ENCODE measurements at places on chromosomes 7 and 10.
A peak's percentile ranks its signal among the peaks of the same experiment; 100 is the strongest.

- DNase-seq = no peak
These were observed at the start of gene GPRIN2 for GRCh38 chr10:46556515-46557318. Gene GPRIN2 (minus strand): TSS chr10:46556658. CDS start chr10:46550736, 5,922 bp downstream.

- no peak for DNase-seq
These were observed 71.6 kb upstream of the CTBP2 start for GRCh38 chr10:125231813-125232475.

DNA sequence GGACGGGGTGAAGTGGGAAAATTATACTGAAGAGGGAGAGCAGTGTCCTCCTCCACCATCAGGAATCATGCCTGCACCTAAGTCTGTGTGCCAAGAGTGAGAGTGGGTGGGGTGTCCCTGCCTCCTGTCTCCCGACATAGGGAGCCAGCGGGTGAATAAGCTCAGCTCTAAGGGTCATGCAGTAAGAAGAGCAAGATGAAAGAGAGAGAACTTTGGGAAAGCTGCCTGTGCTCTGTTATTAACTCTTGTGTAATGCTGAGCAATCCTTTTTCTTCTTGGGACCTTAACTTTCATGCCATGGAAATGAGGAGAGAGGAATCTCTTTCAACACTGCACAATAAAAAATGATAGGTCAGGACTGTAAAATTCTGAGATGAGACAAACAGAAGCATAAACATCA, 7.9 kb upstream of the TCAF1 start:
- no peak for DNase-seq

GRCh38 chr10:64873088-64873487, 1351.9 kb downstream of the REEP3 start:
- no peak for DNase-seq

DNA sequence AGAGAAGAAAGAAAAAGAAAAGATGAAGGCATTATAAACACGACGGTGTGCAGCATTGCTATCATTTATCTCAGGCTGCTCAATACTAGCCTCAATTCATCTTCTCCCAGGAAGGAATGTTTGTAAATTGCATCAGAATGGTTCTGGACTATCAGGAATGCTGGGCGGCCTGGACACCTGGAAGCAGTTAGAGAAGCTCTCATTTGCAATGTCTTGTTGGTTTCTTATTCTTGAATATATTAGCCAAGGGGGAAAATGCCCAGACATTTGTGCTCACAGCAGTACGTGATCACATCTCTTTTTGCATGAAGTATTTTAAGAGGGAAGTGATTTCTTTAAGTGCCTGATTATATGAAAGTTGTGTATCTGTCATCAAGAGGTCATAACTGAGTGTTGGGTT, 85.6 kb upstream of the IMMP2L start:
- no peak for DNase-seq

- DNase-seq = no peak
These were observed 62.0 kb downstream of the SLIT1 start for GRCh38 chr10:97123765-97124164.

GRCh38 chr10:119165171-119166117, at the start of gene SFXN4:
Gene SFXN4 (minus strand): TSS chr10:119165714. CDS start chr10:119165647, 67 bp downstream.
- DNase-seq = peak; percentile 19

- no peak for DNase-seq
These were observed 33.6 kb downstream of the SMKR1 start for GRCh38 chr7:129535896-129536295.

DNA sequence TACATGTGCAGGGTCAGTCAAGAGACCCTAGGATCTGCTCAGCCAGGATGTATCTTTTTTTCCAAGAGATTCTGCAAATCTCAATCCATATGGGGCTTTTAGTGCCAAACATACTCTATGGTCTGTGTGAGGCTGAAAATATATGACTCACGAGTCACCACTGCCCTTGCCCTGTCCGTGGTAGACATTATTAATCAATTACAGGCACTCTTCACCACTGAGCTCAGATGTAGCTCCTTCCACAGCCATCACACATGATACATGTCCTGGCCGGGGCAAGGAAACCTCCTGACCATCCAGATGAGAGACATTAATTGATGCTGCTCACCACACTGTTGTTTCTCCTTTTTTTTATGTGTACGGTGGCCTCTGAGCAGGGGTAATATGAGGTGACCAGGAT, 90.2 kb upstream of the RET start:
- DNase-seq = no peak

GRCh38 chr10:102237711-102238252, 3.5 kb downstream of the PITX3 start:
- DNase-seq = no peak

GRCh38 chr10:60323162-60323561, 66.5 kb downstream of the ANK3 start:
- DNase-seq = no peak

GRCh38 chr7:22202141-22202540, 154.8 kb downstream of the RAPGEF5 start:
- no peak for DNase-seq

DNA sequence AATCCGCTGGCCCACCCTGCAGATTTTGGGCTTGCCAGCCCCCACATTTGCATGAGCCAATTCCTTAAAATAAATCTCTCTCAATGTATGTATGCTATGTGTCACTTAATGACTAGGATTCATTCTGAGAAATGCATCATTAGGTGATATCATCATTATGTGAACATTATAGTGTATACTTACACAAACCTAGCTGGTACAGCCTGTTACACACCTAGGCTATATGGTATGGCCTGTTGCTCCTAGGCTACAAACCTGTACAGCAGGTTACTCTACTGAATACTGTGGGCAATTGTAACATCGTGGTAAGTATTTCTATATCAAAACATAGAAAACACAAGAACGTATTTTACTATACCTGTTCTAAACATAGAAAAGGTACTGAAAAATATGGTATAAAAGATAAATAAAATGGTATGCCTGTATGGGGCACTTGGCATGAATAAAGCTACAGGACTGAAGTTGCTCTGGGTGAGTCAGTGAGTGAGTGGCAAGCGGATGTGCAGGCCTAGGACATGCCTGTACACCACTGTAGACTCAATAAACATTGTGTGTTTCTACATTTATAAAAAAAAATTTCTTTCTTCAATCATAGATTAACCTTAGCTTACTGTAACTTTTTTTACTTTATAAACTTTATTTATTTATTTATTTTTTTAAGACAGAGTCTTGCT, 135.9 kb downstream of the ABCA13 start:
- no peak for DNase-seq

DNA sequence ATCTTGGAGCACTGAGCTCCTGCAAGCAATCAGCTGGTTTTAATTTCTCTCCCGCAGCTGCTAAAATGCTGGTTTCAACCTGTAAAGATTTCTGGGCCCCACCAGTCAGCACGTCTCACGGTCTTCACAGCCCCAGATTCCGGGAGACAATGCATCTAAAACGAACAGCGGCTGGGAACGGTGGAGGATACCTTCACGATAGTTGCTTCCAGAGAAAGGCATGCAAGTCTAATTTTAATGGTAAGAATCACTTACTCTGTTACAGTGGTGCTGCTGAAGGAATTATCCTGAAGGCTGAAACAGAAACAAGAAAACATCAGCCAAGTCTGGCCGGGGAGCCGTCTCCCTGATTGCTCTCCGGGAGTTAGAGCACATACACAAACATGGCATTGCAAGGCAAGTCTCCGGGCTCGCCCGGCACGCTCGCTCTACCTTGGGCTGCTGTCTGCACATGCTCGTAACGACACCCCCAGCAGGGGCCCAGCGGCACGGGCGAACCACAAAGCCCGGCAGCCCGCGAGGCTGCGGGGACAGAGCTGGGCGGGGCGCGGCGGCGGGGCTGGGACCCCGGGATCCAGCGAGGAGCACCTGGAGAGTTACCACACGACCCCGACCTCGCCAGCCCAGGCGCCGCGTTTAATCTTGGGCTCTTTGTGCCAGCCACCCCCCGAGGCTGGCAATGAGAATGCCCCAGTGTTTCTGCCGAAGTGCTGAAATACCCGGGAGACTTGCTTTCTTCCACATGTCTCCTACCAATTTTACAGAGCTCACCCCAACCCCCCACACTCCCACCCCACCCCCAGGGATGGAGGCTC, at the start of gene FAM13C:
Gene FAM13C (minus strand): TSS at position 406 of the 815 bp plus-strand sequence. CDS start 89 bp downstream, at position 317.
- DNase-seq = peak; percentile 67

DNA sequence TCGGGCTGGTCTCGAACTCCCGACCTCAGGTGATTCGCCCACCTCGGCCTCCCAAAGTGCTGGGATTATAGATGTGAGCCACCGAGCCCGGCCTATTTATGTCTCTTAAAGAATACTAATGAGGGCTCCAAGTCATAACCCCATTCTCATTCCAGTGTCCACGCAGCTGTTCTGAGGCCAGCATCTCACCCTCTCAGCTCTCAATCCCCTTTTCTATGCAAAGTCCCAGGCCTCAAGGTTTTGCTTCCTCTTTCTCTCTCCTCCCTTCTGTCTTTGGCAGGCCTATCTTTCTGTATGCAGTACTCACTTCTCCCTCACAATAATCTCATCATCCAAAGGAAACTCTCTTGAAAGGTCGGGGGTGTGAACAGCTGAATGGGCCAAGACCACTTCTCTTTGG, 28.0 kb upstream of the VSIR start:
- DNase-seq = no peak

DNA sequence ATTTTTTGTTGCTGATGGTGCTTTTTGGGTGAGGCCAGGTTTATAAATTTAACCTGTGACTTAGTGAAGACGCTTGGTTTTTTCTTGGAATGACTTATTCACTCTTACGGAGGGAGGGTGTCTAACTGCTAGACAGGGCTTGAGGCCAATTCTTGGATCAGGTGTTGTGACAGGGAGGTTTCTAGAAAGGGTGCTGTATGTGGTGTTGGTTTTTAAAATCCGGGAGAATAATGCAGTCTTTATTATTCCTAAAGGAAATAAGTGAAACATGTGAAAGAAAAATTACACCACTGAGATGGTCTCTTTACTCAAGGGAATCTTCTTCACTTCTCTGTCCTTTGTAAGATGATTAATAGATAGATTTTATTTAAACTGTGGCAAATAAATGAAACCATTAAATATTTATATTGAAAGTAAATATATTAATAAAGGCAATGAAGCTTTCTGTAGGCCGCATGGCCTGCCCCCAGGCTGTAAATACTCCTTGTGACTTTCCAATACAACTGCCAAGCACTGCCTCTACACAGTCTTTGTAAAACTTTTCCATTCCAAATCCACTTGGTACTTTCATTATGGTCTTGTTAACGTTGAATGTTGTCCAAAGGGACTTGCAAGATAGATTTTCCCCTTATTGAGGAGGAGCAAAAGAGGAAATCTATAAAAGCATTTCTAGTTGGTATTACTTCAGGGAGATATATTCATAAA, 323.1 kb downstream of the SUGCT start:
- no peak for DNase-seq

DNA sequence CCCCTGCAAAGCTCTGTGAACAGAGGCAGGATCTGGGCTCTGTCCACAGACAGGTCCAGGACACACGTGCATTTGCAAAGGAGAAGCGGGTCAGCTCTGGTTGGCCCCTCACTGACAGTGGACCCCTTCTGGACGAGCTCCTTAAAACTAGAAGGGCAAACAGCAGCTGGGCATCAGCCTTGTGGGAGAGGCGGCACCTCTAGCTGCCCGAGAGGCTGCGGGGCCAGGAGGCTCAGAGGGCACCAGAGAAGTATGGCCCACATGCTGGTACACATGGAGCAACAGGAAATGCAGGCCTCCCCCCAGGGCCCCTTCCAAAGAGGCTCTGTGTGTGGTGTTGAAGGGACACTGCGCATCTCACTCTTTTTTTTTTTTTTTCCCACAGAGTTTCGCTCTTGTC, 233.0 kb upstream of the TCERG1L start:
- DNase-seq = no peak

DNA sequence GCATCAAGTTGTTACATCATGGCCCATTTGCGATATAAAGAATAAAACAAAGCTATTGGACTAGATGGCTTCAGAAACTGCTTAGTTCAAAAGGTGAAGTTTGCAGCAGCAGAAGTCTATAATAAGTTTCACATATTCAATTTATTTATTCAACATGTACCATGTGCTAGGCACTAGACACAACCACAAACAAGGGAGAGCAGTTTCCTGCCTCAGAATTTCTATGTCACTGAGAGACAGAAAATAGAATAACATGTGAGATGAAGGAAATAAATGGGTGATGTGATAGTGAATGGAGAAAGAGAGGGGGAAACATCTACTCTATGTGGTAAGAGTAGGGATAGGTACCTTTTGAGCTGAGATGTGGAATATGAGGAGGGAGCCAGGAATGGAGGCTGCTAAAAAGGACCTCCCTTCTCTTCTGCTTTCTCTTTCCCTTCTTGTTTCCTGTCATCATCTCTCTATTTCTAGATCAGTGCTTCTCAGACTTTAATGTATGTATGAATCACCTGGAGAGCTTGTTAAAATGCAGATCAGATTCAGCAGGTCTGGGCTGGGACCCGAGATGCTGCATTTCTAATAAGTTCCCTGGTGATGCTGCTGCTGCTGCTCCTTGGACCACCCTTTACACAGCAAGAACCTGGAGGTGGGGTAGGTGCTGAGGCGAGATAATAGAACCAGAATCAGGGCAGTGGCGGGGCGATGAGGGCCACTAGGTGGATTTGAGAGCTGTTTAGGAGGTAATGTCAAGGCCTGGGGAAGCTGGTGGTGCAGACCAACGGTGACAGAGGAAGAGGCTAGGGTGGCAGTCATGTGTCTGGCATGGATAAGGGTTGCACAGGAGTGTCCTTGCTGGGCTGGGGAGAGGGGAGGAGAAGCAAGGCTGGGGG, 13.7 kb upstream of the INMT start:
- no peak for DNase-seq

DNA sequence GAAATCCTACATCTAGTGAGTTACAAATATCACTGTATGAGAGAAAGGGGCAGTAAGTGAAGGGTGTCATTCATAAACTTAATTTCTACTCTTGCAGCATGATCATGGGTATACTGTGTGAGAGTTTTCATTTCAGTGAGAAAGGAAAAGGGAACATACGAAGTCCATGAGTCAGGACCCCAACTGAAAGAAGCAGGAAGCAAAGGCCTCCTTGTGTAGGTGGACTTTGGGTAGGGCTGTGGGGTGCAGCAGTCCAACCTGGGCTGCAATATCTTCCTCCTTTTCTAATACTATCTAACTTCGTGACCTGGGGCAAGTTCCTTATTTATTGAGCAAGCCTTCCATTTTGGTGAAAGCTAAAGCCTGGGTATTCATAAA, 248.2 kb upstream of the TCF7L2 start:
- no peak for DNase-seq

- DNase-seq = no peak
These were observed 109.9 kb downstream of the CUBN start for GRCh38 chr10:17019696-17020095.

- DNase-seq = no peak
These were observed 76.4 kb downstream of the MAP3K8 start for GRCh38 chr10:30510184-30510931.

DNA sequence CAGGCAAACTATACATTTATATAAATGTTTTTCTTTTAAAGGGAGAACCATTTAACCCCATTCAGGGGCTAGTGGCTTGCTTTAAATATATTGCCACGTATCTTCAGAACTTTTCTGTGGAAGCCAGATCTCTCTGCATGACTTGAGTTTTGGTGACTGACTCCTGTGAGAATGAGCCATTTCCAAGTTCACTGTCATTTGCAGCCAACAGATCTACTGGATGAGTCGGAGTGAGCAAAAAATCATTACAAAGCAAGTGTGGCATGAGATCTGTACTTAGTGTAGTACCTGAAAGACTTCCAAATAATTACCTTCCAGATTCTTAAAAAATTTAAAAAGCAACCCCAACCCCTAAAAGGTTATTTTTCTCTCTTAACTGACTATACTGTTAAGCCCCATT, 45.6 kb downstream of the PDSS1 start:
- DNase-seq = no peak

GRCh38 chr10:130817046-130817624, 494.4 kb downstream of the TCERG1L start:
- no peak for DNase-seq

Data from NCI-H1694 treated with DMSO at 0.1 percent for 48 hours (cell line).